ENCODE measurements at places on chromosomes 1 and 21. TPM values are rescaled to one million over a fixed set of nuclear protein-coding genes. Genes with fewer than 3 reads are reported as not detected.

- no peaks in the 10 kb centered on the region for H3K36me3 ChIP-seq
- H3K4me3 ChIP-seq = no peak overlapping the region
- no peak overlapping the region for H3K27ac ChIP-seq
- DNase-seq = no peak
- peaks cover 2% of the 10 kb centered on the region for H3K4me1 ChIP-seq
These were observed 11.5 kb upstream of the ZNF362 start for GRCh38 chr1:33244809-33245186.

GRCh38 chr21:16426936-16427335 is 697.2 kb downstream of the USP25 start:
- DNase-seq = no peak
- H3K27me3 ChIP-seq = no peaks in the 10 kb centered on the region
- H3K4me3 ChIP-seq = no peak overlapping the region
- H3K27ac ChIP-seq = no peak overlapping the region

GRCh38 chr1:192238421-192238820 is 78.4 kb upstream of the RGS21 start:
- no peaks in the 10 kb centered on the region for H3K36me3 ChIP-seq
- H3K27me3 ChIP-seq = no peaks in the 10 kb centered on the region
- H3K4me1 ChIP-seq = no peaks in the 10 kb centered on the region
- no peak overlapping the region for H3K27ac ChIP-seq

Gene BMP8B
- 0.41 TPM for total RNA-seq

- H3K27ac ChIP-seq = no peak overlapping the region
- DNase-seq = no peak
- no peaks in the 10 kb centered on the region for H3K4me1 ChIP-seq
- peaks cover 3% of the 10 kb centered on the region for H3K27me3 ChIP-seq
- no peak overlapping the region for H3K4me3 ChIP-seq
- no peaks in the 10 kb centered on the region for H3K36me3 ChIP-seq
These were observed 757.3 kb downstream of the LTN1 start for GRCh38 chr21:28235169-28235895.

All from naive thymus-derived CD8-positive, alpha-beta T cell (primary cell).